ENCODE measurements at places on chromosomes 2 and 18.

- DNase-seq = no peak
These were observed 150.5 kb upstream of the XPO1 start for GRCh38 chr2:61688369-61689334.

- no peak for DNase-seq
These were observed 30.0 kb upstream of the IGFBP2 start for GRCh38 chr2:216603010-216603883.

GRCh38 chr2:99697811-99698568 lies 208.2 kb upstream of the REV1 start:
- DNase-seq = peak; percentile 79

DNA sequence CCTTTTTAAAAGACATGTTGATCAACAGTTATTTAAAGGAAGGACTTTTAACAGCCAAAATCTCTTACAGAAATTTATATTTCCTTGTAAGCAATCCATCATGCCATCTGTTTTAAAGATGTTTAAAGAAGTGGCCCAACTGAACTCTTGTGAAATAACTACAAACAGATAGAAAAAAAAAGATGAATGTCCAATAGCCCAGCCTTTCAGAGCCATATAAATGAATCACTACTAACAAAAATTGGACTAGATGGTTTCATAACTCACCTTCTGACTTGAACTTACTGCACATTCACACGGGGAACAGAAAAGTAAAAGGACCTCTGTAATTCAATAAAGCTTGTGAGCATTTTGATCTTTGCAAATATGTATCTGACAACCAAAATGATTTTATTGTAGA lies 319.0 kb upstream of the CHAC2 start:
- DNase-seq = peak; percentile 27

DNA sequence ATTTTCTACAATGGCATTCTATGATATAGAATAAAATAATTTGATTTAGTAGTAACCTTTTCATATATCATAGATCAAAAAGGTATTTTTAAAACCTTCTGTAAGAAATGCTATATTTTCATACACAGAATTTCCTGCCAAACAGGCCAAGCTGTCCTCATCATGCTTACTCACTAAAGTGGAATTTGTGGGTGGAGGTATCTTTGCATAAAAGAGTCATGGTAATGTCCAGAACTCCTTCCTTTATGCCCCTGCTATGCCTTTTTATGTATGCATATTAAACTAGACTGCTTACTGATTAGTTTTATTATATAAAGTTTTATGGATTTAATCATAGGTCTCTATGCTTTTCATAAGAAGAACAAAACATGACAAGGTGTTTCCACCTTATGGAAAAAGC lies 27.5 kb upstream of the MARCHF7 start:
- peak; percentile 65 for DNase-seq

DNA sequence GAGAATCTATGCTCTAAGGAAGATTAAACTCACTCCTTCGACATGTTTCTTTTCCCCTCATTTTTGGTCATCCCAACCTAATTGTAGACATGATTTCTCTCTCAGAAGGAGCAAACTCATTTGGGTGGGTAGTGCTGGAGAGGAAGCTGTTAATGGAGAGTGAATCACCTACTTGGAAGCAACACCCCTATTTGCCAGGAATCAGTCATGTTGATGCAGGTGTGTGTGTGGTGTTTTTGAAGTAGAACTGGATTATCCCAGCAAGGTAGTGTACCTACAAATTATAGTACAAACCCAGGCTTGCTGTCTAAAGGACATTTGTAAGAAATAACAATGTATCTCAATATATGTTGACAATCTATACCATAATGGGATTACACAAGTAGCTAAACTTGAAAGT lies 186.4 kb downstream of the EPHA4 start:
- DNase-seq = no peak

DNA sequence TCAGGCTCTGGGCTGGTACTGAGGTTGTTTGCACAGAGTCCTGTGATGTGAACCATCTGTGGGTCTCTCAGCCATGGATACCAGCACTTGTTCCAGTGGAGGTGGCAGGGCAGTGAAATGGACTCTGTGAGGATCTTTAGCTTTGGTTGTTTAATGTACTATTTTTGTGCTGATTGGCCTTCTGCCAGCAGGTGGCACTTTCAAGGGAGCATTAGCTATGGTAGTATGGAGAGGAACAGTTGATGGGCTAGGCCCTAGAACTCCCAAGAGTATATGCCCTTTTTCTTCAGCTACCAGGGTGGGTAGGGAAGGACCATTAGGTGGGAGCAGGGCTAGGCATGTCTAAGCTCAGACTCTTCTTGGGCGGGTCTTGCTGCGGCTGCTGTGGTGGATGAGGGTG lies 257.0 kb upstream of the GYPC start:
- no peak for DNase-seq

- DNase-seq = no peak
These were observed 146.7 kb upstream of the VWC2L start for GRCh38 chr2:214264171-214264570.

- no peak for DNase-seq
These were observed 34.9 kb downstream of the MEX3C start for GRCh38 chr18:51162617-51163016.

DNA sequence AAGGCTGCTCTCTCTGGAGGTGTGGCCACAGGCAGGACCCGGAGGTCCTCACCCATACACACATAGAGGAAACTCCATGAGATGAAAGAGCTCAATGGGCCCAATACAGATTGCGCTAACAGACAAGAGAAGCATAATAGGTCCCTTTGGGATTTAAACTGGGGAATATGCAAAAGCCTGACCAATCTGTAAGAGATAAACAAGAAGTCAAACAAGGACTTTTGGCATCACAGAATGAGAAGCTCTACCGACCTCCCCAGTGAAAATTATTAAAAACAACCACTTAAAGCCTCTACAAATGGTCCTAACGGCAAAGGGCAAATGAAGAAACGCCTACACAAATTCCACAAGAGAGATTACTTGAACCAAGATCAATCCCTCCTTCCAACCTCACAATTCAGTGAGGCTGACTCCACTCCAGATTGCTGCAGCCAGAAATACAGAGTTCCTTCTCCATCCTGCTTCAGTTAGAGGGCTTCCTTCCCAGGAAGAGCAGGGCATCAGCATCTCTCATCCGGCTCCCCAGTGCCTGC lies 10.8 kb downstream of the IWS1 start:
- DNase-seq = peak; percentile 87

DNA sequence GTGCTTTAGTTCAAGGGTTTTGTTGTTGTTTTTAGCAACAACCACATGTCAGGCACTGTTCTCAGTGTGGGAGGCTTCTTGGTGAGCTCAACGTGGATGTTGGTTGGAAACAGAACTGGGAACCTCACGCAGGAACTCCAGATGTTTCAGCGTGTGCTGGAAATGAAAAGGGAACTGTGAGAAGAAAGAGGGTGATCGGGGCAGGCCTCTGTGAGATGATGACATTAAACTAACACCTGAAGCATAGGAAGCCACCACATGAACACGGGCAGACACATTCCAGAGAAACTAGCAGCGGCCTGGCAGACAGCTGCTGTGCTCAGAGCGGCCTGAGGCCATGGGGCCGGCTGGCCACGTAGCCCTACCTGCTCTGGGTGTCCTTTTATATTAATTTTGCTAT lies 66.4 kb downstream of the COA5 start:
- DNase-seq = no peak

GRCh38 chr2:59339121-59339836 lies 1098.2 kb upstream of the FANCL start:
- no peak for DNase-seq

GRCh38 chr2:75476761-75477160 lies 84.0 kb downstream of the EVA1A start:
- DNase-seq = peak; percentile 20

DNA sequence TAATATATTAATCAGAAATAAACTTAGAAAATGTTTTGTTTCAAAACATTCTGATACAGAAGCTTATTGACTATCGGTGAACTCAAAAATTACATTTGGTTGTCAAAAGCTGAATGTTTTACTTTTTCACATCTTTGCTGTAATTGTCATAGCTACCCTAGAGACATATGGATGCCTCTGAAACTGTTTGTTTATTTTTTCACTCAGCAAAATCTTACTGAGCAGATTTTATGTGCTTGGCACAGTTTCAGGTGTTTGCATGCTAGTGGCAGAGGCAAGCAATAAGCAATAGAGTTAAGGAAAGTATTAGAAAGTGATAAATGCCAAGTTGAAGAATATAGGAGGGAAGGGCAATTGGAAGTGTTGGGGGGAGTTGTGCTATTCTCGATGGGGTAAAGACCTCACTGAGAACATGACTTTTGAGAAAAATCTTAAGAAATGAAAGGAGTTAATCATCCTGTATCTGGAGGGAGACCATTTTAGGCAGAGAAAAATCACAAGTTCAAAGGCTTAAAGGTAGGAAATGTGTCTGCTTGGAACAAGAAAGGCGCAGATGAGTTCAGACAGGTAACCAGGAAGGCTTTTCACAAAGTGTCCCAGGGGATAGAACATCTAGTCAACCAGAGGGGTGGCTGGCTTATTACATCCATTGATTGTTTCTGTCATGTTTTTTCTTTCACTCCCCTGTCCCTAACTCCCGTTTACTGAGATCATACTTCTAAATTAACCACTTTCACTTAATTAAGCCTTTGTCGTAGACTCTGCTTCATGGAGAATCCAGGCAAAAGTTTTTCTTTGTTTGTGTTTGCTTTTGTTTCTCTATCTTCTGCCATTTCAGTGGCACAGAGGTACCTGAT lies 27.2 kb upstream of the COBLL1 start:
- DNase-seq = no peak

DNA sequence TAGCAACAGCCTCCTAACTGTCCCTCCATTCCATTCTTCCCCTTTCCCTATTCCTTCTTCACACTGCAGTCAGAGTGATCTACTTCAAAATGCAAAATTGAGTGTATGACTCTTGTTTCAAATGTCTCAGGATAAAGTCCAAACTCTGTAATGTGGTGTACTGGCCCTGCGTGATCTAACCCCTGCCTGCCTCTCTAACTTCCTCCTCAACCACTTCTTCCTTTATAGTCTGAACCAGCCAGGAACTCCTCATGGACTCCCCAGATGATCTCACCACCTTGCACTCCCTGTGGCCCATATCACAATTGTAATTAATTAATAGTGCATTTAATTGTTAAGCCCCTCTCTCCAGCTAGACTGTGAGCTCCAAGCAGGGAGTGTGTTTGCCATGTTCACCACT lies 3.1 kb upstream of the B3GNT2 start:
- no peak for DNase-seq

Measured in fibroblast of the aortic adventitia (primary cell).